KBM-7 (cell line): ENCODE measurements at places on chromosomes 1 and 21.

- DNase-seq: no peak
Observed at GRCh38 chr1:162732566-162733335, 57.8 kb upstream of the HSD17B7 start.

GRCh38 chr21:28154121-28154520, 838.6 kb downstream of the LTN1 start:
- DNase-seq: no peak

- DNase-seq: peak; percentile 55
Observed at GRCh38 chr1:191993549-191993948, 164.7 kb upstream of the RGS18 start.

DNA sequence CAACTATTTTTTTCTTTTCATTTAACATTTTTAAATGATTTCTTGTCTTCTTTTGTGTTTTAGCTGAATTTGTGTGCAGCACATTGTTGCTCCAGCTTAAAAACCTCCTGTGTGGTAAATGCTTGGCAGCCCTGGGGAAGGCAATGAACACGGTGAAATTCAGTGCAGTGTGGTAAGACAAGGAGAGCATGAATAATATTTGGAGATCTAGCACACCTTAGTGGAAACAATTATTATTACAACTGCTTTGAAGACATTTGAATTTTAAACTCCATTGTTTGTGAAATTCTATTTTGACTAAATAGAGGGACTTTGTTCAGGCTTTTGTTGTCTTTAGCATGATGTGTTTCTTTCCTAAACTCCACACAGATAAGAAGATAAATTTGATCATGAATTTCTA, 242.6 kb upstream of the CXADR start:
- DNase-seq: peak; percentile 42

DNA sequence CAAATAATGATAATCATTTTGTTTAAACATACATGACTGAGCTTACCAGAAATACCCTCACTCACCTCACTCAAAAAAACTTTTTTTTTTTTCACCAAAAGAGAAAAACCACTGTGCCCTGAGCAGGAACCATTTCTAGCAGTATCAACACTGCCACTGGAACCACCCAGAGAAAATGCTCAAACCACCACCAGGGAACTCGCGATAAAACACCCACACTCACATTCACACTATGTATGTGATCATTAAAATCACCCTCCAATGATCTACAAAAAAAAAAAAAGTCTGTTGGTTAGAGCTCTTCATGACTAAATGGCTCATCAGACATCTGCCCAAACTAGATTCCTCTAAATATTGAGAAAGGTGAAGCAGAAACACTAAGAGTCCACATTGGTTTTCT, 11.5 kb downstream of the TIAM1 start:
- no peak for DNase-seq
